ENCODE measurements at places on chromosomes 3 and 15.

DNA sequence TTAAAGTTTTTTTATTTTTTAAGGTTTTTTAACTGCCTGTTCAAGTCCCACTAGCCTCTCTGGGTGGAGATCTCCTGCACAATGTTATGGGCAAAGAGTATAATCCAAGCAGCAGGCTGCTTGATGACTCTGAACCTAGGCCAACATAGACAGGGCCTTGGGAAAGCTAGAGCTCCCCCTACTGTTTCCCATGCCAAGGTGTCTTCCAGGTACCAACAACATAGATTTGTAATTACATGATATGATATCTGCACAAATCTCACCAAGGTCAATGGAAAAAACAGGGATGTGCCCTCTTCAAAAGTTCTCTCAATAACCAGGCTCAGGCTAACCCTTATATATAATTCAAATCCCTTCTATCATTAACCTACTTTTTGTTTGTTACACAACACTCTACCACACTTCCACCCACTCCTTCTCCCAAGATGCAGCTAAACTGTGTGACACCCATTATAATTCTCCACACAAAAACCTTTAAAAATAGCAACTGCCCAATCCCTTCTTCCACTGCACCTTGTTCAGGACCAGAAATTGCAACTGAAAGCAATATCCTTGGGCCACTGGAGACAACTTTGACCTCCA lies 43.8 kb downstream of the RBM15B start:
- DNase-seq: peak; percentile 19

GRCh38 chr3:190077395-190078045 lies 43.2 kb downstream of the P3H2 start:
- no peak for DNase-seq

GRCh38 chr3:158205994-158206393 lies 96.1 kb downstream of the RSRC1 start:
- DNase-seq: no peak

GRCh38 chr3:36214460-36214859 lies 165.8 kb upstream of the STAC start:
- DNase-seq: no peak

- DNase-seq: no peak
Measured at GRCh38 chr3:182710557-182711157, 82.6 kb upstream of the ATP11B start.

DNA sequence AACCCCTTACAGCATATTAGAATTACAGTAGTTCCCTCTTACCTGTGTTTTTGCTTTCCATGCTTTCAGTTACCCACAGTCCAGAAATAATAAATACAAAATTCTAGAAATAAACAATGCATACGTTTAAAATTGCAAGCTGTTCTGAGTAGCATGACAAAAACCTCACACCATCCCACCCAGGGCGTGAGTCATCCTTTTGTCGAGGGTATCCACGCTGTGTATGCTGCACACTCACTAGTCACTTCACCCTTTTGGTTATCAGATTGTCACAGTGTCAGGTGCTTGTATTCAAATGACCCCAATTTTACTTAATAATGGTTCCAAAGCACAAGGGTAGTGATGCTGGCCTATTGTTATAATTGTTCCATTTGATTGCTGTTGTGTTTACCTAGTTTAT lies 72.5 kb upstream of the P3H2 start:
- no peak for DNase-seq

- no peak for DNase-seq
Measured at GRCh38 chr15:28945626-28946230, 60.0 kb downstream of the APBA2 start.

DNA sequence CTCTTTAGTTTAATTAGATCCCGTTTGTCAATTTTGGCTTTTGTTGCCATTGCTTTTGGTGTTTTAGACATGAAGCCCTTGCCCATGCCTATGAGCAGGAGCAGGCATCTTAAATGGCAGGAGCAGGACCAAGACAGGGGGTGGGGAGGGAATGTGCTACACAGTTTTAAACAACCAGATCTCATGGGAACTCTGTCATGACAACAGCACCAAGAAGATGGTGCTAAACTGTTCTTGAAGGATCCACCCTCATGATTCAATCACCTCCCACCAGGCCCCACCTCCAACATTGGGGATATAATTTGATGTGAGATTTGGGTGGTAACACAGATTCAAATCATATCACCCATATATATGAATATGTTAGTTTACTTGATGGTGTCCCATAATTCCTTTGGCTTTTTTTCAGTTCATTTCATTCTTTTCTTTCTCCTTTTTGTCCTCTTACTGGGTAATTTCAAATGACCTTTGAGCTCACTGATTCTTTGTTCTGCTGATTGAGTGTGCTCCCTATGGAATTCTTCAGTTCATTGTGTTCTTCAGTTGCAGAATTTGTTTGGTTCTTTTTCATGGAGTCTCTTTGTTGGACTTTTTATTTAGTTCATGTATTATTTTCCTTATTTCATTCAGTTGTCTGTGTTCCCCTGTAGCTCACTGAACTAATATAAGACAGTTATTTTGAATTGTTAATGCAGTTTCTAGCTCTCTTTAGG lies 62.6 kb downstream of the DOCK3 start:
- DNase-seq: no peak

DNA sequence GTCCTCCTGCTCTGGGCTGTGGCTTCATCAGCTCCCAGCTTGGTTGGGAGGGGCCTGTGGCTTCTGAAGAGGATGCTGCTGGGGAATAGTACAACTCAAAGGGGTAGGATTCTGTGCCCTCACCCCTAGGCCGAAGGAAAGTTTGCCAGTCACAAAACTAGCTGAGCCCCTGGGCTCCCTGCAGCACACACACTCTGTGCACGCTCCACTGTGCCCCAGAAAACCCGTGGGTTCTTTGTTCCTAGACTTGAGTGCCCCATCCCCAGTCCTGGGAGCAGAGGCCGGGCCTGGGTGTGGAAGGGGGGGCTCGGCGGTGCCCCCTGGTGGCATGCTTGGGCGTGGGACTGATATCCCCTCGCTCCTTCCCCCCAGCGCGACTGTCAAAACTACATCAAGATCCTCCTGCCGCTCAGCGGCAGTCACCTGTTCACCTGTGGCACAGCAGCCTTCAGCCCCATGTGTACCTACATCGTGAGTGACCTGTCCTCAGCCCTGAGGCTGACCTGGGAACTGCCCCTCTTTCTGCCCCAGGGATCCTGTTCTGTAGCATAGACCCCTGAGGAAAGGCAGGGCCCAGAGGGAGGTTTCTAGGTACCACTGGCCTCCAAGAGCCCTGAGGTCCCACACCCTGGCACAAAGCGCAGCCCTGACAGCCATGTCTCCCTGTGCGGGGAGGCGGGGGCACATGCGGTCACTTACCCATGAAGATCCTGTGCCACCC lies 14.2 kb downstream of the CIB1 start:
- DNase-seq: no peak

DNA sequence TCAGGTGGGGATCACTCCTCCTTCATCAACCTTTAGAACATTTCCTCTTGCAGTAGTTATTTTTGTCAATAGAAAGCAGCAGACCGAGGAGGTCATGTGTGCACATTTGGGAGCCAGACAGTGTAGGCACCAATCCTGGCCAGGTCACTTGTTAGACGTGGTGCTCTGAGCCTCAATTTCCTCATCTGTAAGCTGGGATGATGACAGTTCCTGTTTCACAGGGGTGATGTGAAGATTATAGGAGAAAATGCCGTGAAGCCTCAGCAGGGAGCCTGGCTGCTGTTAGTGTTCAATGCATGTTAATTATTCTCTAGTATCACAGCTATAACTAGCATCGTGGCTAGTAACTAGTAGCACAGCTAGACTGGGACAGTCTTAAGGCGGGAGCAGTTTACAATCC lies 64.7 kb downstream of the ATP2B2 start:
- no peak for DNase-seq

DNA sequence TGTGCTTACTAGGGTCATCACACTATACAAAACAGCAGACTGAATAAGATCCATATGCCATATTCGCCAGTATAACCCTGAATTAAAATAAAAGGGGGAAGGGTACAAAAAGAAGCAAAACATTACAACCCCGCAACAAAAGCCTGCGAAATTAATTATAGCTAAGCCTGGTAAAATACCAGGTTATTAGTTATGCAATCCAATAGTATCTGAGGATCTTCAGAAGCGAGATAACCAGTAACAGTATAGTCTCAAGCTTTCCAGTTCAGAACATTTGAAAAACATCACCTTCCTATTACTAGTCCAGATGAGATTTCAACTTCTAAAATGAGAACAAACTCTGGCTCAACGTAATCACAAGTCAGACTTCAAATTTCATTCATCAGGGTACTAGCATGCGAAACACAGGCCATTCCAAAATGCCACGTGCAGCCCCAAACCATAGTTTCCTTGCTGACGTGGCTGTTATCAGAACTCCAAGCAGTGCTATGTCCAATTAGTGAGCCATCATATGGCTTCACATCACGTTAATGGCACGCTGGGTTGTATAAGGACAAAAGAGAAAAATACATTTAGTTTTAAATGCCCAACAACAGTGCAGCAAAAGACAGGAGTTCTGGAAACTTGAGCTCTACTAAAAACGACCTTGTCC lies 1.1 kb downstream of the SSR3 start:
- DNase-seq: no peak

DNA sequence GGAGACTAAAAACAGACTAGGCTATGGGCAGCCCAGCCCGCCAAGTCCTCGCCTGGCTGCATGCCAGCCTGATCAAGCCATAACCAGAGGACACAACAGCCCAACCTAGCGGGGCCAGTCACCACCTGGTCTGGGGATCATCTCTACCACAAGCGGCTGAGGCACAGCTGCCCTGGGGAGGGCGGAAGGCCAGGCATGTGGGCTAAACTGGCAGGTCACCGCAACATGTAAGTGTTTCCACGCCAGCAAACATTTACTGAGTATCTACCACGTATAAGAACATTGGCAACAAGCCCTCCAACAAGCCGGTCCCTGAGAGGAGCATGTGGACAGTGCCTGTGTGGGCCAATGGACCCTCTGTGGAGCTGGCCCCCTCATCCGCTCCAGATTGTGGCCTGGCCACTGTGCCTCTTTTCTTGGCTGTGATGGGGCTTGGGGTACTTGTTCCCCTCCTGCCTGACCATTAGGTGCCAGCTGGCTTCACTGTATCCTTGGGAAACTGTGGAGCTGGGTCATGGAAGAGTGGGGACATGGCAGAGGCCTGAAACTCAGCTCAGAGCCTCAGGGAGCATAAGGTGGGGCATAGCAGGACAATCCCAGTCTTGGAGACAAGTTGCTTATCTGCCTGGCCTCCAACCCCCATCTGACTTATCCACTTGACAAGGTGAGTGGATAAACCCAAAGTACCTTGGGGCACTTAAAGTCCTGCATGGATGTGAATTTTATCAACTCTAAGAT lies 9.0 kb downstream of the UBXN7 start:
- no peak for DNase-seq

DNA sequence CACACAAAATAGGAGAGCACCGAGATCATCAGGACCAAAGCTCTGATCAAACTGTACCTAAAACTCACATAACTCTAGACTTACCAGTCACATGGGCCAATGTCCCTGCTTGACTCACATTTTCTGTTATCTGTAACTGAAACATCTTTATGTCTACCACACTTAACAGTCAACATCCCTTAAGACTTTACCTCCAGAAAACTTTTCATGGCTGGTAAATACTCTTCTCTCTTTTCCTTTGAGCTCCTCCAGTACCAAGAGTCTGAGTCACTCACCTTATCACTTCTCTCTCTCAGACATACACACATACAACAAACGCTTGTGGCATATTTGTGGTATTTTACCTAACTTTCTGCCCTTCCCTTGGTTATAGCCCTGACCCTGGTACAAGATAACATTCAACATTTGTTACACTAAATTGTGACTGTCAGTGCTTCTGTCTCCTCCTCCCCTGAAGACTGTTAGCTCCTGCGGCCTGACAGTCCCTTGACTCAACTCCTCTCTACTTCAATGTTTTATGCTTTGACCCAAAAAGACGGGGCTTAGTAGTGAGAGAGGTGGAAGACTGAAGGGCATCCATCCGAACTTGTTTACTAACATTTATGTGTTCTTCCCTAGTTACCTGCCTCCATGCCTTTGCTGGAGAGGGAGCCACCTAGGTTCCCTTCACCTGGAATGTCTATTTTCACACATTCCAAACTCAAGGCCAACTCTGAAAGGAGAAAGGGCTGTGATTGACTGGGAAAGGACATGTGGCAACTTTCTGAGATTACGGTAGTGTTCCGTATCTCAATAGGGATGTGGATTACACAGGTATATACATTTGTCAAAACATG lies 3.7 kb upstream of the EFHB start:
- DNase-seq: no peak

DNA sequence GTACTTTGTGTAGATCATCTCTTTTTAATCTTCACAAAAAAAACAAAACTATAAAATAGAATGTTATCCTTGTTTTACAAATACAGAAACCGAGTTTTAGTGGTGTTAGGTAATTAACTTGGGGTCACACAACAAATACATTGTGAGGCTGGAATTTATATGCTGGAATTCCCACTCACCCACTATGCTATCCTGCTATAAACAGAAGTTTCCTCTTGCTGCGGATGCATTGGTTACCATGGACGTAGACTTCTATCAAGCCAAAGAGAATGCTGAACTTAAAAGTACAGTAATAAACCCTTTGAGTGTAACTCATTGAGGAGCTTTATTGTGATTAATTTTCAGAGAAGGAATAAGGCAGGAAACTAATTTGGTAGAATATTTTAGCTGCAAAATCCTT lies 9.2 kb downstream of the SNAP23 start:
- DNase-seq: no peak

- no peak for DNase-seq
Measured at GRCh38 chr3:168620854-168621253, 525.1 kb upstream of the GOLIM4 start.

- no peak for DNase-seq
Measured at GRCh38 chr15:100330629-100331215, 11.1 kb downstream of the ADAMTS17 start.

DNA sequence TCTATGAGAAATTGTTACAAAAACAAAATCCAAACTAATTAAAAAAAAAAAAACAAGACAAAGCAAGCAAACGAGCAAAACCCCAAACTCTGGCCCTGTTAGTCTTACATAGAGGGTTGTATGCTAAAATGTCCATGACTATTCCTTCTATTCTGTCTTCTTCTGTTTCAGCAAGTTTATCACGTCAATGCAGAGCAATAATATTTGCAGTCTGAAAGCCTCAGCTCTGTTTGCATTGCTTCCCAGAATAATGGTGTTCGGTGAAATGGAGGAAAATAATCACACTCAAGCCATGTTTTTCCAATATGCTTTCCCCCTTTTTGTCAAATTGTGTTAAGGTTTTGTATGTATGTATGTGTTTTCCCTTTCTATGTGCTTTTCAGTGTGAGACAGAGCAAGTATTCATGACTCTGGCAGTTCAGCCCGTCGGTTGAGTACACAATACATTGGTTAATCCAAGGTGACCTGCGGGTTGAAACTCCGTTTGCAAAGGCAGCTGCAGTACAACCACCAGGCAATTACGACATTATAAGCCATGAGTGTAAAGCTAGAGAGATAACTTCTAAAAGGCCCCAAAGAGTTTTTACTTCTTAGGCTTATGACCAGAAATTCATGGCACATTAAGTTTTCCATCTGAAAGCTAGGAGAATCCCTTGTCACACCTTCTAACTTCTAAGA lies 34.9 kb upstream of the MAGI1 start:
- DNase-seq: no peak

GRCh38 chr3:125401402-125401801 lies 26.3 kb upstream of the ZNF148 start:
- no peak for DNase-seq
